Bone marrow (tissue), 2 donors: ENCODE measurements at places on chromosomes 13 and 19.

DNA sequence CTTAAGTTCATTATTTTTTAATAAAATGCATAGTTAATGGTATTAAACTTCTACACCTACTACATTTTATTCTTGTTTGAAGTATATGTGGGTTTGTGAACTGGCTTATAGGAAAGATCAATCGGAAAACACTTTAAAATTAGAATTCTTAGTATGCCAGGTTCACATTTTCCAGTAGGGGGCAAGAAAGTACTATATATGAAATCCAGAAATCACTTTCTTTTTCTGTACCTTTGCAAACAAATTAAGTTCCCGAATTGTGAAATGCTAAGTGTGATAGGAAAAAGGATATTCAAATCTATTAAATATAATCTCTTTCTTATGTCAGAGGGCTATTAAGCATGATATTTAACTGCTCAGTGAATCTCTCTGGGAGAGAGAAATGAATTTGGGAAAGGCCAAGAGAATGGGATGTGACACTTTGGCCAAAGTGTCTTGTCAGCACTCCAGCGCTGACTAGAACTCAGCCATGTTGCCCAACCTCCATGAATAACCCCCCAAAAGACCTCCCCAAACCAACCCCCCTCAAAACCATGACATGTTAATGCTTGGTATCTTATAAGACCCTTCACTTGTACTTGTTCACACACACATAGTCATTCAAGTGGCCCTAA lies 122.6 kb upstream of the SLC10A2 start:
- no peak for DNase-seq

- no peak for DNase-seq
These were observed 5.8 kb downstream of the PPP6R1 start for GRCh38 chr19:55252760-55253663.

DNA sequence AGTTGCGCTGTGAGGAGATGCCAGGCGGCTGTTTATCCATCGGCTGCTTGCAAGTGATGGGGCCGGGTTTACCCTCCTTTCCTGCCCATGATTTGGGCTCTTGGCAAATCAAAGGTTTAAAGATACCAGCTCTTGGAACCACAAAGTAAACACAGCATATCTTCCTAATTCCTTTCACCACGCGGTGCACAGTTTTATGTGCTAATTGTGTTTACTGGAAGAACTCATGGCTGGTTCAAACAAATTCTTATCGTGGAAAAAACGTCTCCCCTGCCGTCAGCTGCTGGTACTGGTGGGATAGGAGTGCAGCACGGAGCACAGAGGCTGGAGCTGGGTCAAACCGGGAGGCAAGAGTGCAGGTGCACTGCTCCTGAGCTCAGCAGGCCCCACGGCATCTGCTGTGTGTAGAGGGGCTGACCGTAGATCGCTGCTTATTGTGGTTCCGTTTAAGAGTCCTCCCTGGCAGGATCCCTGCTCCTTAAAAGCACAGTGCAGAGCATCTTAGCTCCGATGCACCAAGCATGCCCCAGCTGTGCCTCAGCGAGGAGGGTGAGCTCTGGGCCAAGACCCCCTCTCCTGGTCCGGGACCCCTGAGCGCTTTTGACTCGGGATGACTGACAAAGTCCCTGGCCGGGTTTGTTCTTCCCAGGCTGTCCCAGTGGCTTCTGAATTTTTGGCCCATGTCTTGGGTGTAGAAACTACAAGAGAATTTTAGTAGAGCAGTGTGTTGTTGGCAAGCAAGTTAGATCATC lies 51.3 kb upstream of the GAS6 start:
- DNase-seq = no peak

GRCh38 chr19:48969276-48970138 lies 4.4 kb downstream of the FTL start:
- no peak for DNase-seq

- peak; percentile 27 for DNase-seq
These were observed 130.3 kb upstream of the LSM14A start for GRCh38 chr19:34041925-34042521.

- no peak for DNase-seq
These were observed 8.1 kb downstream of the ZNF708 start for GRCh38 chr19:21321134-21321533.

DNA sequence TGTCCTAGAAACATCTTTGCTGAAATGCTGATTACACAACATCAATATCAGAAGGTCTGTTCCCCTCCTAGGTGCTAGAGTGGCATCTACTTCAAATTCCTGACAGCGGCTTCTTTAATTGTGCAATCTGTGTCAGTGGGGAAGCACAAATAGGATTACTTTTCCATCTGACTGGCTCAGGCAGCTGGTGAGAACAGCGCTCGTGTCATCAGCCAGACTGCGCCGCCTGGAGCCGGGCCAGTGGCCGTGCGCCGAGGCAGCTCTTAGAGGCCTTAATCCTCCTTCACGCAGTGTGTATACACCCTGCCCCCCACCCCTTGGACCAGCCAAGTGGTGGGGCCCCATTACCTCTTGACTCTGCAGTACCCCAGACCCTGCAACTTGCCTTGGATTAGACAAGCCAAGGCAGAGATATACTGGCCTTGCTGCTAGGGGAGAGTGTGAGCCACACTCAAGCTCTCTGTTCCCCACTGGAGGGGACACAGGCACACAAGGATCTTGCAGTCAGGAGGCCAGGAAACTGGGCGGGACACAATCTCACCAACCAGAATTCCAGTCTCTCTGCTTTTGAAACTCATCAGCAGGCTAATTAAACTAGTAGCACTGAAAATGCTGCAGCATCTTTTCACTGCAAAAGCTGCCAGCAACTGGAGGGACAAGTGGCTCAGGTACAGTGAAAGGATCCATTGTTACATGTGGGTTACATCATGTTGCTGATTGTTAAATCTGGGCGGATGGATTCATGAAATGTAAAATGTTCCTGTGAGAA lies 48.9 kb upstream of the EPHX3 start:
- no peak for DNase-seq

- no peak for DNase-seq
These were observed 124.9 kb downstream of the CYSLTR2 start for GRCh38 chr13:48778610-48779009.

DNA sequence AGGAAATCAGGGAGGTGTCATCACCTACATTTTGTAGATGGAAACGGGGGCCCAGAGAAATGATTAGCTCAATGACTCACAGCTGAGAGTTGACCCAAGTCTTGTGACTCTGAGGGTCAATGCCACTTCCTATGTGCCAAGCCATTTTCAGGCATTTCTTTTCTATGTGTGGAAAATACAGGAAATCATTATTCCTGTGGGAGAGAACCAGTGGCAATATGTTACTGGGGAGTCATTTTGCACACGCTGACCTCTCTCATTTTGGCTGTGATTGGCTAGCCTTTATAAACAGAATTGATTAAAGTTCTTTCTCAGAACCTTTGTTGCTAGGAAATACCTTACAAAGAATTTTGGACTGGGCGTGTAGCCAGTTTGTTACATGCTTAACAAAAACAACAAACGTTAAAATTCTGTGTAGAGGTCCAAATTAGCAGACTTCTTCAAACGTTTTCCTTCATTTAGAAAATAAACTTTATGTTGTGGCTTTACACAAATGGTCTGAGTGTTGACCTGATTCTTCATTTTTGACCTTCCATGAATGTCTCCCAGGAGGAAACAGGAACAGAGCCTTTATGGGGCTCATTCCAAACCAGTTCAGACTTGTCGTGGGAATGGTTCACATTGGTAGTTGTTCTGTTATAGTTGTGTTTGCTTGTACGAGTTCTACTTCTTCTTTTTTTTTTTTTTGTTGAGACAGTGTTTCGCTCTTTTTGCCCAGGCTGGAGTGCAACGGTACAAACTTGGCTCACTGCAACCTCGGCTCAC lies 11.4 kb downstream of the PCCA start:
- DNase-seq = no peak

DNA sequence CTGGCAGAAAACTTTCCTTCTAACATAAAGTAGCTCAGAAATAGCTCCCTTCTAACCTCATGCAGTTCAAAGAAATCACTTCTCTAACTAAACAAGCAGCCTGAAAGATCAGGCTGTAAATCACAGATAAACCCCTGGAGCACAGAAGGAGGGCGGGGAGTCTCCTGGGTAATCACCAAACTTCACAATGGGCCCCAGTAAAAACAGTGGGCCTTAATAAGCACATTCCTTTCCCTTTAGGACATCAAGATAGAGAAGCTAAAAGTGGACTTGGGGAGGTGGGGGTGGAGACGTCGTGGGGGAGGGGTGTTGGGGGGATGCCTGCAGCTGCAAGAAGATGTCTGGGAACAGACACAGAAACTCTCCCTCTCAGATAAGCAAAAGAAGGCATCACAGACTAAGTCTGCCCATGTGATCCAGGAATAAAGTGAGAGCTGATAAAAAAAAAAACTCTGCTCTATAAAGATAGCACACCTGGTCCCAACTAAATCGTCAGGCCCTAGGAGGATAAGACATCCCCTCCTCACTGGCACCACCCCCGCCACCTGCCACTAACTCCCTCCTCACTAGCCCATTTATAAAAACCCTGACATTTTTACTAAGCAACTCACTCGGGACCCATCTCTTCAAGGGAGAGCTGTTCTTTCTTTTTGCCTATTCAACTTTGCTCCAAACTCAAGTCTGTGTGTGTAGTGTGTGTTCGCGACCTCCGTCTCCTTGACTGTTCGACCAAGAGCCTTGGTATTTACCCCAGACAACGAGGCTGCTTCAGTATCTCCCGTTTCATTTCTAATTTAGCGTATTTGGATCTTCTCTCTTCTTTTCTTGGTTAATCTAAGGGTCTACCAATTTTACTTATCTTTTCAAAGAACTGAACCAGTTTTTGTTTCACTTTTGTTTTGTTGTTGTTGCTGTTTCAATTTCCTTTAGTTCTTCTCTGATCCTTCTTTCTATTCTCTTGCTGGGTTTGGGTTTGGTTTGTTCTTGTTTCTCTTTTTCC lies 31.7 kb downstream of the DNAJC15 start:
- peak; percentile 50 for DNase-seq

GRCh38 chr13:41905600-41906254 lies 55.2 kb downstream of the VWA8 start:
- DNase-seq = peak; percentile 49
